ENCODE measurements at places on chromosomes 7 and 10.

- DNase-seq: no peak
Observed at GRCh38 chr10:4883079-4883739, 57.2 kb downstream of the AKR1E2 start.

DNA sequence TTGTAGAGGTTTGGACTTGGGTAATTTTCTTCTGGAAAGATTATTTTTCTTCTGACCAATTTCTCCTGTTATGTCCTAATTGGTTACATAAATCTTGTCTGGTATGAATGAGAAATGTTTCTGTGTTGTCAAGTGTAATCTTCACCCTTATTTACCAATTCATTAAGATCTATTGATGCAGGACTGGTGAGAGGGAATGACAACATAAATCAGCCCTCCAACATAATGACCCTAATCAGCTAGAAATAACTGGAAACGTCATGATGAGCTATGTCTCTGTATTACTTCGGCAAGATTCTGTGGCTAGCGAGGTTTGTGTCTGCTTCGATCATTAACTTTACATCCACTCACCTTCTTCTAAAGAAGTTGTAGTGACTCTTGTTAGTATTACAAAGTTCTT, 3.5 kb downstream of the FOXP2 start:
- DNase-seq: no peak

GRCh38 chr10:132395704-132396493, 1.1 kb upstream of the PWWP2B start:
- DNase-seq: no peak

DNA sequence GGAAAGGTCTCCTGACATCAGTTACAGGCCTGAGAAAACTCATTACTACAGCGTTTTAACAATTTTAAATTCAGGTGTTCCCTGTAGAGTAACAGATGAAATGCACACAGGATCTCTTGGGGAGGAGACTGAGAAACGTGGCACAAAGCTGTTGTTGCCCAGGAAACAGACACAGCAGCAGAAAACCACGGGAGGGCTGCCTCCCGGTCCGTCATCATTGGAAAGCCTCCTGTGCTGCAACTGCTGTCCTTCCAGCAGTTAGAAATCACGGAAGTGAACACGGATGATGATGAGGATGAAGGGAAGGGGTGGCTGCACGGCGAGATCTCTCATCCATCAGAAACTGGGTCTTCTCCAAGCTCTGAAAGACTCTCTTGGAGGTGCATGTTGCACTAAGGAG, 94.6 kb upstream of the RNF32 start:
- DNase-seq: no peak

DNA sequence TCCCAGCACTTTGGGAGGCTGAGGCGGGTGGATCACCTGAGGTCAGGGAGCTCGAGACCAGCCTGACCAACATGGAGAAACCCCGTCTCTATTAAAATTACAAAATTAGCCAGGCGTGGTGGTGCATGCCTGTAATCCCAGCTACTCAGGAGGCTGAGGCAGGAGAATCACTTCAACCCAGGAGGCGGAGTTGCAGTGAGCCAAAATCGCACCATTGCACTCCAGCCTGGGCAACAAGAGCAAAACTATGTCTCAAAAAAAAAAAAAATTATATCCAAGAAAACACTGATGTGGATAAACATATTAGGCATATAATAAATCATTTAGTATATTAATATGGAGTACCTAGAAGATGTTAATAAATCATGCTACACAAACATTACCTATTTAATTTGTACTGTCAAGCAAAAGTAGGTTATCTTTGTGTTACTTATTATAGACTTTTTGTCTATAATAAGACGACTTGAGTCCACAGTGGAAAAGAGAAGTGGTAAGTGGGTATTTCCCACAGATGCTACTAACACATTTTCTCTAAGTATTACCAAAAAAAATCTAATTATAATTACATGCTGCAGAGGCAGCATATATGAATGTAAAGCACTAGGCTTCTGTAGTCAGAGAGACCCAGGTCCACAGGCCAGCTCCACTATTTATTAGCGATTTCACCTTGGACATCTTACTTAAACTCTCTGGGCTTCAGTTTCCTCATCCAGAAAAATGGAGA, 34.5 kb downstream of the DNMBP start:
- DNase-seq: peak; percentile 76

GRCh38 chr10:77261146-77261545, 376.5 kb downstream of the KCNMA1 start:
- no peak for DNase-seq

- no peak for DNase-seq
Observed at GRCh38 chr10:6280291-6280690, 77.6 kb downstream of the PFKFB3 start.

DNA sequence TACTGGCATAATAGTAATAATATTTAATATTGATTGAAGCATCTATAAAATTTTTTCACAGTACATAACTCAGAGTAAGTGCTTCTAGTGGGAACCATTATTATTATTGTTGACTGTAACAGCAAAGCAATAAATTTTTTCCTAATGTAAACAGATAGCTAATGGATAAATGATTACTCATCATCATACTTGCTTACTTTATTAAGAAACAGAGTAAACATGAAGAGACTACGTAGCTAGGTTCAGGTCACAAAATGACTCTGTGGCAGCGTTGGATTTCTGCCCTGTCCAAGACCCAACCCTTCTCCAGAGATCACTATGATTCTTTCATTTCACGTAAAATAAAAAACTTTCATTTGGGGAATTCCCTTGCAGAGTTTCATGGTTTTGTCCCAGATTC, 8.3 kb upstream of the ABCB5 start:
- DNase-seq: no peak

GRCh38 chr10:75755528-75755927, 324.1 kb downstream of the LRMDA start:
- DNase-seq: peak; percentile 29

DNA sequence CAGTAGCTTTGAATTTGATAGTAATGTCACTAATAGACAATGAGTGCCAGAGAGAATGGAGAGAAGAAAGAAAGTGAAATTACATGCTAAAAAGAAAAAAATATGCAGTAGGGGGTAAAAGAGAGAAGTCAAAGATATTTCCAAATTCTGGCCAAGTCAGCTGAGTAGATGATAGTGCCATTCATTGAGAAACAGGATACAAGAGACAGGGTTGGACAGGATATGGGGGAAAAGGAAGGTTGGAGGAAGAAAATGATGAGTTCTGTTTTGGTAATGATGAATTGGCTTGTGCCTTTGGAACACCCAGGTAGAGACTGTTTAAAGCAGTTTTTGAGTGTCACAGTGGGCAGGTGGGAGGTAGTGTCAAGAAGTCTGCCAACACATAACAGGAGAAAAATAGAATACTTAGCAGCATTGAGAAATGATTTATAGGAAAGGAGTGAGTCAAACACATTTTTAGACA, 78.3 kb downstream of the LRRC17 start:
- DNase-seq: peak; percentile 61

DNA sequence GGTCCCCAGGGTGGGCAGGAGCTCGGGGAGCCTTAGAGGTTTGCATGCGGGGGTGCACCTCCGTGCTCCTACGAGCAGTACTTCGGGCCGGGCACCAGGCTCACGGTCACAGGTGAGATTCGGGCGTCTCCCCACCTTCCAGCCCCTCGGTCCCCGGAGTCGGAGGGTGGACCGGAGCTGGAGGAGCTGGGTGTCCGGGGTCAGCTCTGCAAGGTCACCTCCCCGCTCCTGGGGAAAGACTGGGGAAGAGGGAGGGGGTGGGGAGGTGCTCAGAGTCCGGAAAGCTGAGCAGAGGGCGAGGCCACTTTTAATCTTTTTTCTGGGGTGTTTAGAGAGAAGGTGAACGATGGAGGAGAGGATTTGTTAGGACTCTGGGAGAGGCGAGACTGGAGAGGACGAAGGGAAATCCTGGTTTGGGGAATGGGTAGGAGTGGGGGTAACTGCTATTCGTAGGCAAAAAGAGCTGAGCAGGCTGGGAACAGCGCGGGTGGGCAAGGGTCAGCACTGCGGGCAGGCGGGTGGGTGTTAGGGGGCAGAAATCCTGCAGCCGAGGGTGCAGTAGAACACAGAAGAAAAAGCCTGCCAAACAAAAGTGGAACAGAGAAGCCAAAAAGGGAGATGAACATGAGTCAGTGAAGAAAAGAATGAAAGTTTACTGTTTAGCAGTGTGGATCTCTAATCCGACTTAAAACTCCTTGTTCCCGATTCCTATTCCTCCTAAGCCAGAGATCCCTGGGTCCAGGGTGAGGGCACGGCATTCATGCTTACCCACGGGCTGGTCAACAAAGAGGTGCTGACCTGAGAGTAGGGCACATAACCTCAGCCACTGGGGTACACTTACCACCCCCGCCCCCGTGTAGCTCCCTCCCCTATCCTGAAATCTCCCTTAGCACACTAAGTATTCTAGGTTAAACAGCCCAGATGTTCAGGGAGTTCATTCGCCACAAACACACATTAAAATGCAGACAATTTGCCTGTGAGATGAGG, 26.9 kb downstream of the PRSS2 start:
- no peak for DNase-seq

- DNase-seq: peak; percentile 30
Observed at GRCh38 chr7:25389489-25390106, 161.3 kb upstream of the NPVF start.

DNA sequence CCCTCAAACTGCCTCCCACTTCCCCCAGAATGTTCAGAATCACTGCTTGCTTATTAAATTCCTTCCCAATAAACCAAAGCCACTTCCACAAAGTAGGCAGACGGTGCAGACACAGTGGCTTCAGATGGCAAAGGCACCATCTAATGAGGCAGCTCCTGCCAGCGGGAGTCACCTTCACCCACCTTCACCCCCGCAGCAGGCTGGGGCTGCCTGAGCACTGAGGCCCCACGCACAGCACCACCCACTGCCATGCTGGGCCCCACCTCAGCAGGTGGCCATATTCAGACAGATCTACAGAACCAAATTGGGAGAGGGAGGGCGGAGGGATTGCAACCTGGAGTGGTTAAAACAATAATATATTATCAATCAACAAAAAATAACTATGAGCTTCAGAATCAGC, 118.5 kb downstream of the GRID1 start:
- DNase-seq: no peak

DNA sequence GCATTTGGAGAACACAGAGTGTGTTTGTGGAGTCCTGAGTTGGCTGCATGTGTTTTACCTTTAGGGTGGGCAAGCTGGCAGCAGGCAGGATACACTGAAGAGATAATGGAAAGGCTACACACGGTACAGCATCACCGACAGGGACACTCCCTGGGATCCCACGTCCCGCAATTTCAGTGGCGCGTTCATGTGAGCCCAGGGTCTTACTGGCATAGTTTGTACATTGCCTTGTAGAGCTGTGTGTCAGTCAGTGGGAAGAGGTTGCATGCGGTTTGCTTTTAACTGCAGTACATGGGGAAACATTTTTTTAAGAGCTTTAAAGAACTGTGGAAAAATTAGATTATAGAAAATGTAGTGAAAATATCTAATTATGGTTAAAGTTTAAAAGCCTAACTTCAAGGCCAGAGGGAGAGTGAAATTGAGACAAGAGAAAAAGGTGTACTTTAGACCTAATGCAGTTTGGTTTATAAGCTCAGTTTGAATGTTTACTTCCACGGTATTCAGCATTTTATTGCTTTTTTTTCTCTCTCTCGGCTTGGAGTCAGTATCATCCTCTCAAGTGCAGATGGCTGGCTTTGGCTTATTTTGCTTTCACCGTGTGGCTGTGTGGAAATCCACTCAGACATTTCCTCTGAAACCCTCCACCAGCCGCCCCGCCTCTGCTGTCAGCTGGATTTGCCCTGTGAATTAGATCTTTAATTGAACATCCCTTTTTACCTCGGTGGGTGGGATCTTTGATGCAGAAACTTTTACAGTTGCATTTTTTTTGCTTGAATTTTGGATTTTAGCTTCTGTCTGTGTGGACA, 364.2 kb upstream of the COBL start:
- no peak for DNase-seq

DNA sequence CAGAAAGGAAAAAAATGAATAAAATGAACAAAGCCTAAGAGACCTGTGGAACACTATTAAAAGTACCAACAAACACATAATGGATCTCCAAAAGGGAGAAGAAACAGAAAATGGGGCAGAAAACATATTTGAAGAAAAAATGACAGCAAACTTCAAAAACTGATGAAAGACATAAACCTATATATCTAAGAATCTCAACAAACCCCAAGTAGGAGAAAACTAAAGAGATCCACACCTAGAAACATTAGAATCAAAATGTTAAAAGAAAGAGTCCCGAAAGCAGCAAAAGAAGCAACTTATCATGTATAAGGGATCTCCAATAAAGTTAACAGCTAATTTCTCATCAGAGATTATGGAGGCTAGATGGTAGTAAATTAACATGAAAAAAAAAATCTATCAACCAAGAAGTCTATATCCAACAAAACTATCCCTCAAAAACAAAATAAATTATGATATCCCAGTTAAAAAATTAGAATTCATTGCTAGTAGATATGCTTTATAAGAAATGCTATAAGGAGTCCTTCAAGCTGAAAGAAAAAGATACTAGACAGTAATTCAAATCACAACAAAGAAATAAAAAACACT, 68.0 kb downstream of the DNAJC1 start:
- DNase-seq: no peak

DNA sequence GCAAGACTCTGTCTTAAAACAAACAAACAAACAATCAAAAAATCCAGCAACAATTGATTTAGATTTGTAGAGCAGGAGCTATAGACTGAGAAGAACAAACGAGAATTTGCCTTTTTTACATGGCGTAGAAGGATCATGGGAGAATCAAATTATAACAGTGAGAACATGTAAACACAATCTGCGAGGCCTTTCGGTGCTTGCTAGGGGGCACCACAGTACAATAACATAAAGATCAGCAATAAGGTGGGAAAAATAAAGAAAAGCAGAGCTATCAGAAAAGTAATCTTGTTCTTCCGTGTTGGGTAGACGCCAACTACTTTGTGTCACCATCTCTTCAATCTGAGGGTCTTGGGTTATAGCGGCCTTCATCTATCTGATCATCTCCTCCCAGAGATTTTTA, 82.2 kb downstream of the NOD1 start:
- no peak for DNase-seq

DNA sequence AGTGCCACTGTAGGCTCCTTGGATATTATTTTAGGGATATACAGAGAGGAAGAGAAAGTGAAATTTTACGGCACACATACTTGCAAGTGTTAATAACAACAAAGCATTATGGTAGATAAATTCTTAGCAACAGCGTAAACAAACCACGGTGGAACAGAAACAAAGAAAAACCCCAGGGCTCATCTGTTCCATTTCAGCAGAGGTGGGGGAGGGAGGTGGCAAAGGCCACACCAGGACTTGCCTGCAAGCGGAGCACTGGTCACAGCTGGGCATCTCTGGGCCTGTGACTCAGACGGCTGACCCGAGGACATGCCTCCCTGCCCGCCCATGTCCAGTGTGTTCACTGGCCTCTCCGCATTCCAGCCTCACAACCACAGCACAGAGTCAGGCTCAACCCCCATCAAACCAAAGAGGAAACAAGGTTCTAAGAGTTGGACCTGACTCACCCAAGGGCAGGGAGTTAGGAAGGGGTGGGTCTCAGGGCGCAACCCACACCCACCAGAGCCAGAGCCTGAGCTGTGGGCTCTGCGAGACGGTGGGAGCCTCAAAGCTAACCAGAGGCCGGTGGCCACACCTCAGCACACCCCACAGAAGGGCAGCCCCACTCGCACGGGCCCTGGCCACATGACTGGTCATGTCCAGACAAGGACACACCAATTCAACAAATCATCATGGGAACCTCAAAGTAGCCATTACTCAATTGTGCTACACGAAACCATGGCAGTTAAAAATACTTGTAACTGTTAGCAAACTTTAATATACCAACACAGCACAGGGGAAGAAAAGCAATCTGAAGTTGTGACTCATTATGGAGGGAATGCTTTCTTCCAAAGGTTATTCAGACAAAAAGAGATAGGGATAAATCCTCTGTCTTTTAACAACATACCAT, 10.7 kb downstream of the ESYT2 start:
- peak; percentile 94 for DNase-seq
